ENCODE measurements at places on chromosomes 12 and 14.

GRCh38 chr12:119565404-119565803 lies 28.2 kb upstream of the TMEM233 start:
- no peak for DNase-seq

- no peak for DNase-seq
Measured at GRCh38 chr14:37320106-37320505, 122.4 kb downstream of the MIPOL1 start.

DNA sequence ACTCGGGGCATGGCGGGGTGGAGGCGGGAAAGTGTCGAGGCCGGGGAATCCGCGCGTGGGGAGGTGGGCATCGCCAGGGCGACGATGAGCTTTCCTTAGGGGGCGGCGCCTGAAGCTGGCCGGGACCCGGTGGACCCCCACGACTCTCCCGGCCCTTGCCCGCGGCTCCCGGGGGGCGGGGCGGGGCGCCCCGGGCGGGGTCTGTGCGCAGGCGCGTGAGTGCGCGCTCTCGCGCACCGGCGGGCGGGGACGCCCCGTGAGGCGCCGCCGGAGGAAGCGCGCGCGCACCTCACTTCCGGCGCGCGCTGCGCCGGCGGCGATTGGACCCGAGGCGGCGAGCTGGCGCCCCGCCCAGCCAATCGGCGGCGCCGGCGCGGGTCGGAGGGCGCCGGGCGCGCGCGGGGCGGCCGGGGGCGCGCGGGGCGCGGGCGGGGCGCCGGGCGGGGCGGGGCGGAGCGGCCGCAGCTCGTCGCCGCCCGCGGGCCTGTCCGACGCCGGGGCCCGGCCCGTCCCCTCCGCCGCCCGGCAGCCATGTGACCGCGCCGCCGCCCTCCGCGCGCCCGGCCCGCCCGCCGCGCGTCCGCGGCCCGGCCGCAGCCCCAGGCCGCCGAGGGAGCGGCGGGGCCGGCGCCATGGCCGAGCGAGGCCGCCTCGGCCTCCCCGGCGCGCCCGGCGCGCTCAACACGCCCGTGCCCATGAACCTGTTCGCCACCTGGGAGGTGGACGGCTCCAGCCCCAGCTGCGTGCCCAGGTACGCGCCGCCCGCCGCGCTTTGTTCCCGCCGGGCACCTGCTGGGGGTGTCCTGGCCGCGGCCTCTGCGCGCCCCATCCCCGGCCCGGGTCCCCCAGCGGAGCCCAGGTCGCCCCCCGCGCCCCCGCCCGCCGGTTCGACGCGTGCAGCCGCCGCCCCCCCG lies at the start of gene PACS2:
Gene PACS2 (plus strand): TSS at position 462 of the 914 bp plus-strand sequence. CDS start 171 bp downstream, at position 633.
- peak; percentile 93 for DNase-seq

- DNase-seq, result peak; percentile 72
Measured at GRCh38 chr12:52278575-52279421, 4.4 kb downstream of the KRT86 start.

DNA sequence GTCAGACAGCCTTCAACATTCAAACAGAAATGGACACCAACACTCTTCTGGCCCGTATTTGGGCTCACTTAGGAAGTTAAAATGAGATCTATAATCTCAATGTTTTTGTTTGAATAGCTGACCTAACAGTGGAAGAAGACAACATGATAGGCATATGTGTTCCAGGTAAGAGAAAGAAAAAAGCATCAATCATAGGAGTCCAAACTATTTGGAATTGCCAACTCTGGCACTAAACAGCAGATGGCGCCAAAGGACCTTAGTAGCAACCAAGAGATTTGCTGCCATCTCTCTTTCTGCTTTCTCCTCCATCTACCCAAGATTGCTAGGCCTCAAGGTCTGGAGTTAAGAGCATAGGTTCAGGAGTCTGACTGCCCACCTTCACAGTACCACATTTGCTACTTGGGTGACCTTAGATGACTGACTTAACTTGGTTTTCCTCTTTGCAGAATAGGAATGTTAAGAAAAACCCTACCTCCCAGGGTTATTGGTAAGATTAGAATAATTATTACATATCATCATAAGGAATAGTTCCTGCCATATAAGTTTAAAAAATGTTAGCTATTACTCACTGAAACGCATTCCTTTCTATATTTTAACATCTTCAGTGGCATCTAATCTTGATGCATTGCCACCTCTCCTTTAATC lies 30.2 kb downstream of the PEX5 start:
- DNase-seq, result peak; percentile 74

DNA sequence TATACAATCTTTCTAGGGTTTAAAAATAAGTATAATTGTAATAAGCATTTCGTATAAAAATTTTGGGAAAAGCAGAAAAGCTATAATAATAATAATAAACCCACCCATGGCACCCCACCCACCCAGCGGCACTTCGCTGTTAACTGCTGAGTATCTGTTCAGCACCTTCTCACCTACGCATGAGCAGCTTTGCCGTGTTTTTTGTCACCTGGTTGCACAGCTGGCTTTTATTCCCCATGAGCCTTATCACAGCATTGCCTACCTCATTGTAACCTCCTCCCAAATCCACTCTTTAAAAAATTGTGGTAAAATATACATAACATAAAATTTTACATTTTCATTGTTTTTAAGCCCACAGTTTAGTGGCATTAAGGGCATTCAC lies 34.7 kb downstream of the CYP46A1 start:
- no peak for DNase-seq

GRCh38 chr12:129002427-129002826 lies 149.1 kb downstream of the GLT1D1 start:
- DNase-seq, result no peak

- no peak for DNase-seq
Measured at GRCh38 chr12:117805865-117806264, 162.9 kb downstream of the KSR2 start.
